Inflammatory macrophage treated with lipopolysaccharide for 1 hour (primary cell): ENCODE measurements at places on chromosomes 4 and X.
A peak's percentile ranks its signal among the peaks of the same experiment; 100 is the strongest.

DNA sequence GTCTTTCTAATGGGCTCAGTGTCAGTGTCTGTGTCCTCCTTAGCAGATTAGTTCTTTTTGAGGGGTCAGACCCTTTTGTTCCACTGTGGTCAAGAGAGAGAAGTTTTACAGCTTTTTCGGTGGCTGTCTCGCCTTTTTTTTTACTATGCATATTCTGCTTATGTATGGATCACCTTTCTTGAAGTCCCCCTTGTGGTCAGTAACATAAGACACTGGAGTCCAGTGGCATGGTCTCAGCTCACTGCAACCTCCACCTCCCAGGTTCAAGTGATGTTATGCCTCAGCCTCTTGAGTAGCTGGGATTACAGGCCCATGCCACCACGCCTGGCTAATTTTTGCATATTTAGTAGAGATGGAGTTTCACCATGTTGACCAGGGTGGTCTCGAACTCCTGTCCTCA is 54.0 kb upstream of the PGRMC2 start:
- DNase-seq: no peak

DNA sequence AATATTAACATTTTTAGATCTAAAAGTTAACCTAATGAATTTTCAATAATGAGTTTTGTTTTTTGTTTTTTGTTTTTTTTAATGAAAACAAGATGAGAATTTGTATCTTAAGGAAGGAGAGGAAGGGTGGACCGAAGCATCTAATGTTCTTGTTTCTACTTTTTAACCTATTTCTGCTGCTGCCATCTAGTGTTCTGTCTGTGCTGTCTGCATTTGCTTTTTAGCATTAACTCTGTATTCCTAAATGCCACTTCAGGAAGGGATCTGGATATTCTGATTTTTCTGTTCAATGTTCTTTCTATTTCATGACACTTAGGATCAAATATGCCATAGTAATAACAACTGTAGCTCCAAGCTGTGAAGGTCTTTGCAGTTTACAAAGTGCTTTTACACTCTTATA is 161.7 kb downstream of the BRWD3 start:
- no peak for DNase-seq

- peak; percentile 60 for DNase-seq
Observed at GRCh38 chrX:23699636-23700194, 32.4 kb downstream of the PRDX4 start.

GRCh38 chrX:68409194-68409593 is 24.1 kb downstream of the OPHN1 start:
- DNase-seq: no peak

DNA sequence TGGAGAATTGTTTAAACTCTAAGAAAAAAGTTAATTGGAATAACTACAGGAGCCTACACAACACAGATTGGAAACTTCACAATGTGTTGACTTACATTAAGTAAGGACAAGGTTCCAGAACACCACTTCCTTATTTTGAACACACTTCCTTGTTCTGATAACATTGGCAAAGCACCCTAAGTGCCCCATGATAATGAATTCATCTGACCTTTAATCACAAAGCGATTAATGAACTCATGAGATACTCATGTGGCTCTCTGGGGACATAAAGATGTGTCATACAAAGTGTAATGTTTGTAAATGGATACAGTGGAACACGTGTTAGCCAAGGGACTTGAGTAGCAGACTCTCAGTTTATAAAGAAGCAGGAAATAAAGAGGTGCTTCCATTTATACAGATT is 69.0 kb upstream of the ATOH1 start:
- DNase-seq: peak; percentile 78

DNA sequence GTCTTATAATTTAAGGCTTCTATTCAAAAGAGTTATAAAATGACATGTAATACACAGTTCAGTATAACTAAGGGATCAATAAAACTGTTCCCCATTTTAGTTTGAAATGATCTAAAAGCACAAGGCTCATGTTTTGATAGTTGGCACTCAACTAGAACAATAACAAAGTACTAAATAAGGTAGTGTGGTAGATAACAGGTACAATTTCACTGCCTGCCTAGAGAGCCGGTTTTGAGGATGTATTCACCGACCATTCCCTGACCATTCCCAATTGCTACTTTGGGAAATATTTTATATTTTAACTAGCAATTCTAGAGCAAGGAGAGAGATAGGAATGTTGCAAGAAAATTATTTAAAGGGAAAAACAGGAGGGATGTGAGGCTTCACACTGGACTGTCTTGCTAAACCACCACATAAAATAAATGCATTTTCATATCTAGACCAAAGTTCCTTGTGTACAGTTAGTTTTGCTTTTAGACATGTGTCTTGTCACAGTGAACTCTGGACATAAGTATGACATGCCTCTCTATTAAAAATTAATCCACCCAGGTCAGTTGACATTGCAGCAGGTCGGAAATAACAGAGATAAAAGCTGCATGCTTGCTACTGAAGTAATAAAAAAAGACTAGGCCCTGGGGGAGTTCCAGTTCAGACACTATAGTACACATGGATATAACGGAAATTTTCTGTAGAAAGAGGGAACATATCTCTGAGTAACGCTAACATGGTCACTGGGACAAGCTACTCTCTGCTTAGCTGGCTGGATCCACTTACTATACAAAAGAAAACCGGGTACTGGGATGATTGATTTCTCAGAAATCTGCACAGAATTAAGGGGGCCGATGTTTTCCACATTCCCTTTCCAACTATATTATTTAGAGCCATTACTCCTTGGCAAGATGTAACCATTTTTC is 56.3 kb upstream of the NAP1L5 start:
- DNase-seq: no peak

DNA sequence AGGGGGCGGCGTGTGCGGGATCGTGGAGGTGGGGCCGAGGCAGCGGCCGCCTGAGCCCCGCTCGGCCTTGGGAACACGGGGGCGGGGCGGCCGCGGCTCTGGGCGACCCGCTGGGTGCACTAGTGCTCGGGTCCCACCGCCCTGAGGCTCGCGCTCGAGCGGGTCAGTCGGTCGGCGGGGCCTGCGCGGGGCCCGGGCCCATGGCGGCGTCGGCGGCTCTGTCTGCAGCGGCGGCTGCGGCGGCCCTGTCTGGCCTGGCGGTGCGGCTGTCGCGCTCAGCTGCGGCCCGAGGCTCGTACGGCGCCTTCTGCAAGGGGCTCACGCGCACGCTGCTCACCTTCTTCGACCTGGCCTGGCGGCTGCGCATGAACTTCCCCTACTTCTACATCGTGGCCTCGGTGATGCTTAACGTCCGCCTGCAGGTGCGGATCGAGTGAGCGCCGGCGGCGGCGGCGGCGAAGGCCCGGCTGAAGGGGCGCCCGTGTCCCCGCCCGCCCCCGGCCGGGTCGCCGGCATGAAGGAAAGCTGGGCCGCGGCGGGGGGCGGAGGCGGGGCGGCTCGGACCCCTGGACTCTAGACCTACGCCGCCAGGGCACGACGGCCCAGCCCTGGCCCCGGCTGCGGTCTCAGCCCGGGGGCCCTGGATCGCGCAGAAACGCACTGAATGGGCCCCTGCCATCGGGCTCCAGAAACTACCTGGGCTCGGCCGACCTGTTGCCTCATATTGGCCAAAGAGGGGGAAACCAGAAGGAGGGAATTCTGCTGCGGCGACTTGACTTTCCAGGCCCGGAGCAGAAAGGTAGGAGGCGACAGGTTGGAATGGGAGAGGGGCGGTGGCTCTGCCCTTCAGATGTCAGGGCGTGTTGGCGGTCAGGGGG is at the start of gene SMIM10L2A:
SMIM10L2A (plus strand) TSS at position 13 of the 878 bp plus-strand sequence; CDS start at position 201, 188 bp downstream.
- no peak for DNase-seq

DNA sequence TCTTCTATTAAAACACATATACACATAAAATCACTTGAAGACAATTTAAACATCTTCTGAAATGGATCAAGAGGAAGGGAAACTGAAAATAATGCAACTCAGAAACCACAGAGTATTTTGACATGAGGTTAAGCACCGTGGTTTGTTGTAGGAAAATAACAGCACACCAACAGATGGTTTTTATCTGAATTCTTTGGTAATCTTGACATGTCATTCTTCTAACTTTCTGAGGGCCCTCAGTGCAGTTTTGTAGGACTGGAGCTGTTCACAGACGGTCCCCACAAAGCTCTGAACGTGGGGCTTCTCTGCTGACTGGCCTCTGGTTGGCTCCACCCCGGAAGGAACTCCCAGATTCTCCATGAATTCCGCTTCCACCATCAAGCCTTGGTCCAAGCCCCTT is 16.0 kb upstream of the TLR8 start:
- peak; percentile 56 for DNase-seq

GRCh38 chr4:53686521-53686920 is 95.2 kb upstream of the LNX1 start:
- no peak for DNase-seq

- DNase-seq: no peak
Observed at GRCh38 chrX:111568817-111569216, 57.4 kb downstream of the SERTM2 start.

GRCh38 chr4:102809190-102809589 is 18.2 kb downstream of the UBE2D3 start:
- DNase-seq: peak; percentile 20

DNA sequence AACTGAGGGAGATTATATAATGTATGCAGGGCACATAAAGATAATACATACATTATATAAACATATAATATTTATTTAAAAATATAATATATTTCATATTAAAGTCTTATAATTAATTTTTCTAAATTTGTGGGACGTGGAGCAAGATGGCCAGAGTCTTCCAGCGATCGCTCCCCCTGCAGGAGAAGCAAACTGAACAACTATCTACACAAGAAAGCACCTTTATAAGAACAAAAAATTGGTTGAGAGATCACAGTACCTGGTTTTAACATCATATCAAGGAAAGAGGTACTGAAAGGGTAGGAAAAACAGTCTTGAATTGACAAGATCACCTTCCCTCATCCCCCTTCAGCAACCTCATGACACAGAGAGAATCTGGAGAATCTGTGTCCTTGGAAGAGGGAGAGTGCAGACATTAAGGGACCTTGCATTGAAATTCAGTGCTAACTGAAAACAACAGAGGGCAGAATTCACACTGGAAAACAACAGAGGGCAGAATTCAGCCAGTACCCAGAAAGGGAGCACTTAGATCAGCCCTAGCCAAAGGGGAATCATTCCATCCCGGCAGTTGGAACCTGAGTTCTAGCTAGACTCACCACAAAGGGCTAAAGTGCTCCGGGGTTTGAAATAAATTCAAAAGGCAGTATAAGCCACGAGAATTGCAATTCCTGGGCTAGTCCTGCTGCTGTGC is 262.5 kb upstream of the NDST3 start:
- DNase-seq: no peak

DNA sequence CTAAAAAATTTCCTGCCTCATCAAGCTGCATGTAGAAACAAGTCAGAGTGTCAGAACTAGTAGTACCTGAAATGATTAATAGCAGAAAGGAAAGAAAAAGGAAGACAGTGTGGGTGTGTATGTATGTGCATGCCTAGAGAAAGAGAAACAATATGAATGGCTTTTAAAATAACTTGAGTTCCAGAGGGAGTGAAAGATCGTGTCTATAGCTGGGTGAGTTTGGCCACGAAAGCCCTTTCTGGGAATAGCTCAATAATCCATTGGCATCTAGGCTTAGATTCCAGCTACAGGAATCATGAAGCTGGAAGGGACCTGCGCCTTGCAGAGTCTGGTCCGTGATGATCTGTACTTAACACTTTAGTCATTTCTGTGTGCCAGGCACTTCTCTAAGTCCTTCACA is 195.6 kb downstream of the RAPGEF2 start:
- DNase-seq: no peak

DNA sequence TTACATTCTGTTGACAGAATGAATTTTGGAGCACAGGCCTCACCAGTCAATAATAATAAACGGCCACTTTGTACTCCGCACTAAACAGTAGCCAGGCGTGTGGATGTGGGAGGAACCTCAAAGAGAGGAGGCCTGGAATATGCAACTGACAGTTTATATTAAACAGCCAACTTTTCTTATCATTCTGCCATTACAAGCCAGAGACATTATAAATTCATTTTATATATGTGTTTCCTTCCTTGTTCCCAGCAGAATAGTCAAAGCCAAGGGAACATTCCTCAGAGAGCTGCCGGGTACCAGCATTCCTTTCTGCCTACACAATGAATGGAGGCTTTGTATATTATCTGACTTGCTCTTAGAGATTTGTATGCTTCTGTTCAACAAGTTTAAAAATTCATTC is 436.5 kb upstream of the FTHL17 start:
- no peak for DNase-seq

- no peak for DNase-seq
Observed at GRCh38 chr4:179163147-179163546, 1720.9 kb upstream of the AGA start.

GRCh38 chrX:10054396-10054795 is 87.2 kb downstream of the CLDN34 start:
- no peak for DNase-seq

- no peak for DNase-seq
Observed at GRCh38 chr4:4481399-4481994, 60.4 kb downstream of the STX18 start.

DNA sequence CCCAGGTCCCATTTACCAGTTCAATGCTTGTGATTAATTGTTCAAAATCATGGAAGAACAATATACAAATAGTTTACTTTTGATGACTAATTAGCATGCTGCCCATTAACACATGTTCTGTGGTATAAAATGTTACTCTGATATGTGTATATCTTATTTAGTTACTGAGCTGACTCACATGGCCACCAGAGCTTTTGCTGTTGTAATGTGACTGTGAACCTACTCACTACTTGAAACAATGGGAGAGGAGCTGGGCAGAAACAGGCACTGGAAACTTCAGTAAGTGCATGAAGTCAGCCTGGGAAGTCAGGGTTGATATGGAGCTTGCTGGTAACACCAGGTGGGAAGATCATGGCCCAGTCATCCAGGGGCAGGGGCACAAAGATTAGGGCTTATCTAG is 72.7 kb upstream of the MAD2L1 start:
- no peak for DNase-seq

- peak; percentile 8 for DNase-seq
Observed at GRCh38 chr4:114180481-114180880, 201.0 kb upstream of the ARSJ start.

DNA sequence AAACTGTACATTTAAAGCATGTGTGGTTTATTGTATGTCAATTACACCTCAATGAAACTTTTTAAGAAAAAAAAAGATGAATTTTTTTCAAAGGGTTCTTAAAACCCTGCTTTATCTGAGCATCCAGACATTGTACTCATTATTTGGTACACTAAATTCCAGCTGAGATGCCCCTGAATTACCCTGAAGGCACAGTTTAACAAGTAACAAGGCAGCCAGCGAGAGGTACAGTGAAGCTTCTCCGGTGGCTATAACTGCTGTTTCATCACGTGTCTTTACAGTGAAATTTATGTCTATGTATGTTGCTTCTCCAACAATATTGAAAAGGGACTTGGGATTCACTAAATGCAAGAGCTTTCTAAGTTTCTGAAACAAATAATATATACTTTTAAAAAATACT is 15.8 kb downstream of the SLC7A11 start:
- DNase-seq: no peak

GRCh38 chr4:141102367-141102766 is 30.9 kb downstream of the RNF150 start:
- no peak for DNase-seq

GRCh38 chrX:2933125-2933900 is 4.2 kb upstream of the ARSD start:
- no peak for DNase-seq

- DNase-seq: no peak
Observed at GRCh38 chr4:44623676-44624075, 27.7 kb downstream of the YIPF7 start.
